Right atrium auricular region (tissue), 2 donors: ENCODE measurements at places on chromosomes 16 and 17.

DNA sequence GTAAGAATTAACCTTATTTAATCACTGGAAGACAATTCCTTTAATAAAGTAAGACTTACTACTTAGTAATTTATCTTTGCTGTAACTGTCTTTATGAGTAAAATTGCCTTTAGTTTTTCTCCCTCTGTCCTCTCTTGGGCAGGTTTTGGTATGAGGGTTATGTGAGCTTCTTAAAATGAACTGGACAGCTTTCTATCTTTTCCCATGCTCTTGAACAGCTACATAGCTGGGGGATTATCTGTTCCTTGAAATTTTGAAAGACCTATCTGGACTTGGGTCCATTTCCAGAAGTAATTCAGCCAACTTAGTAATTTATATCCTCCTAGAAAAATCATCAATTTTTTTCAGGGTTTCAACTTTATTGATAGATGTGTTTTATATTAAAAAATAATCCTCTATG, 3.6 kb upstream of the MYH1 start:
- no peak for DNase-seq

DNA sequence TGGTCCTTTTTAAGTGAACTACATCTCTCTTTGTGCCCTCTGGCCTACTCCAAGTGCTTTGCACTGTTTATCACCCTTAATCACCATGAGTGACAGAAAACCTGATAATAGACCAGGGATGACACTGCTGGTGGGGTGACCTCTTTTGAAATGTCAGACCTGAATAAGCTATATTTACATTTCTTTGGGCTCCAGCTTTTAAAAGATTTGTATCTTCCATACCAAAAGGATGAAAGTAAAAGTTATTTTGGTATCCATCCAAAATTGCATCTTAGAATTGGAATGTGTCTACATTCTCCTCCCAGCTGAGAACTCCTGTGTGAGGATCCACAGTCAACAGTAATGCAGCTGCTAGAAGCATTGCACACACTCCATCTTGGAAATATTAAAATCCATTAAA, 370.0 kb downstream of the CDH11 start:
- DNase-seq, result no peak

- no peak for DNase-seq
These were observed 2.4 kb upstream of the TEKT3 start for GRCh38 chr17:15343749-15344148.

DNA sequence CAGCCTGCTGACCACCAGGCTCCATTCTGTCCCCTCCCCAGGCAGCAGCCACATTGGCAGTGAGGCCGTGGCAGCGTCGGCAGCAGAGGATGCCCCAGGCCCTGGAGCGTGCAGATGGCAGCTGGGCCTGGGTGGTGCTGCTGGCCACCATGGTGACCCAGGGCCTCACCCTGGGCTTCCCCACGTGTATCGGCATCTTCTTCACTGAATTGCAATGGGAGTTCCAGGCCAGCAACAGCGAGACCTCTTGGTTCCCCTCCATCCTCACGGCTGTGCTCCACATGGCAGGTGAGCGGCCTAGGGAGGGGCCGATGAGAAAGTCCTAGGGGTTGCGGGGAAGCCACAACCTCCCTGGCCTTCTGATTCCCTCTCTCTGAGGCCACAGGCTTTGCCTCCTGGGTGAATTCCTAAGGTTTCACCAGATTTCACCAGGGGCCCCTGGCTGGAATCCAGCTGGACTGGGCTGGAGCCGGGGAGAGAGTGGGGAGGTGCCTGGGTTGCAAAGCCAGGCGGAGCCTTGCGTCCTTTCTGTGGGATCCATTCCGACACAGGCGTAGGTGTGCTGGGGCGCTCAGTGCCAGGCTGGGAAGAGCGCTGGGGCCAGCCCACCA, 5.9 kb downstream of the SLC16A5 start:
- DNase-seq, result no peak

DNA sequence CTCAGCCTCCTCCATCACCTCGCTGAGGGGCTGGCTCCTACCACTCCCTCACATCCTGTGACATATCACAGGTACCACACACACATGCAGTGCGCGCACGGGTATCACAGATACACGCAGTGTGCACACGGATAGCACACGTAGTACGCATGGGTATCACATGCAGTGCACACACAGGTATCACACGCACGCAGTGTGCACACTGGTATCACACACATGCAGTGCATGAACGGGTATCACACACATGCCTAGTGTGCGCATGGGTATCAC, 30.1 kb downstream of the ACSF3 start:
- no peak for DNase-seq

DNA sequence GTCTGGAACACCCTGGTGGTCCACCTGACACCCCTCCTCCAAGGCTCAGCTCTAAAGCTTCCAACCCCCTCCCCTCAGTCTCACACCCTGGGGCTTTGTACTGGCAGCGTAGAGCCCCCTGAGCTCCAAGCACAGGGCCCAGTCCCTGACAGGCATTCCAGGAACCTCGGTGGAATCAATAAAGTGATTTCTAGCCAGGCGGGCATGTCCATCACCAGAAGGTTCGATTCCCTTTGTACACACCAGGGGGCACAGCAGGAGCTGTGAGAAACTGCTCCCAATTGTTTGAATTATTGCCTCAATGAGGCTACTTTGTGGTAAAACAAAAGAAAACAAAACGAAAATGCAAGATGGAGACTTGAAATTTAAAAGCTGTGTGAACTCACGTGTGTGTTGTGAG, 51.8 kb downstream of the SMPD3 start:
- no peak for DNase-seq
